ENCODE measurements at places on chromosomes 6 and 20.
A peak's percentile ranks its signal among the peaks of the same experiment; 100 is the strongest.

GRCh38 chr6:127516662-127517273 is 2.4 kb downstream of the MTCL3 start:
- DNase-seq = no peak
- H3K36me3 ChIP-seq = no peaks in the 10 kb centered on the region
- peaks cover 14% of the 10 kb centered on the region for H3K4me1 ChIP-seq
- H3K27ac ChIP-seq = no peak overlapping the region
- H3K27me3 ChIP-seq = peaks cover 12% of the 10 kb centered on the region
- peak overlapping the region; percentile 77 for H3K4me3 ChIP-seq

DNA sequence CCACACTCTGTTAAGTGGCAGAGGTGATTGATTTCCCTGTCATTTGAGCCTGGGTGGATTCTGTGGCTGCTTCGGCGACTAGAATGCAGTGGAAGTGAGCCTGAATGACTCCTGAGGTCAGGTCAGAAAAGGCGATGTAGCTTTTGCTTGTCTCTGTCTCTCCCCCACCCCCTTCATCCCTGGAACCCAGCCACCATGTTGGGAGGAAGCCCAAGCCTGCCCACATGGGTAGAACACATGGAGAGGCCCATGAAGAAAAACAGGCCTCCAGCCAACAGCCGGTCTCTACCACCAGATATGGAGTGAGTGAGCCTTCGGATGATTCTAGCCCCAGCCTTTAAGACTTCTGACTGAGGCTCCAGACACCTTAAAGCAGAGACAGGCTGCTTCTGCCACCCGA is 181.0 kb downstream of the TFAP2C start:
- no peak overlapping the region for H3K4me3 ChIP-seq
- no peak for DNase-seq

GRCh38 chr6:116387374-116387773 is 16.6 kb downstream of the DSE start:
- H3K4me1 ChIP-seq = peaks cover 29% of the 10 kb centered on the region
- H3K4me3 ChIP-seq = no peak overlapping the region
- peak; percentile 67 for DNase-seq
- no peaks in the 10 kb centered on the region for H3K36me3 ChIP-seq
- peak overlapping the region; percentile 74 for H3K27ac ChIP-seq

DNA sequence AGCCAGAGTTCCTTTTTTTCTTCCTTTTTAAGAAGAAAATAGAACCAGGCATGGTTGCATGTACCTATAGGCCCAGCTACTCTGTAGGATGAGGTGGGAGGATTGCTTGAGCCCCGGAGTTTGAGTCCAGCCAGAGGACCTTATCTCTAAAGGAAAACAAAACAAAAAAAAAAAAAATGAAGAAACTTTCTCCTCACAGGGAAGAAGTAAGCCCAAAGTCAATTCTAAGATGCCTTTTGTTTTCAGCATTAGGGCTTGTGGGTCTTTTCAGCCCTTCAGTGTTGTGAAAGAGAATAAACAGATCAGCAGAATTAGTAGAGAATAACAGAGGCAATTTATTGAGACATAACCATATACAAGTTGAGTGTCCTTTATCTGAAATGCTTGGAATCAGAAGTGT is 26.8 kb downstream of the ZNF451 start:
- no peak for DNase-seq
- H3K27ac ChIP-seq = peak overlapping the region; percentile 16
- no peak overlapping the region for H3K4me3 ChIP-seq
- no peaks in the 10 kb centered on the region for H3K27me3 ChIP-seq

DNA sequence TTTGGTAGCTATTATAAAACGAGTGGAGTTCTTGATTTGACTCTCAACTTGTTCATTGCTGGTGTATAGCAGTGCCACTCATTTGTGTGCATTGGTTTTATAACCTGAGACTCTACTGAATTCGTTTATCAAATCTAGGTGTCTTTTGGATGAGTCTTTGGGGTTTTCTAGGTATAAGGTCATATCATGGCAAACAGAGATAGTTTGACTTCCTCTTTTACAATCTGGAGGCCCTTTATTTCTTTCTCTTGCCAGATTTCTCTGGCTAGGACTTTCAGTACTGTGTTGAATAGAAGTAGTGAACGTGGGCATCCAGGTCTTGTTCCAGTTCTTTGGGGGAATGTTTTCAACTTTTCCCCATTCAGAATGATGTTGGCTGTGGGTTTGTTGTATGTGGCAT is 38.8 kb downstream of the SUMO4 start:
- H3K27ac ChIP-seq = no peak overlapping the region
- no peak overlapping the region for H3K4me3 ChIP-seq
- no peaks in the 10 kb centered on the region for H3K4me1 ChIP-seq
- H3K36me3 ChIP-seq = no peaks in the 10 kb centered on the region

- no peak overlapping the region for H3K4me3 ChIP-seq
- no peak overlapping the region for H3K27ac ChIP-seq
- DNase-seq = no peak
Observed at GRCh38 chr6:11909696-11910132, 102.4 kb upstream of the HIVEP1 start.

- no peak for DNase-seq
- H3K27ac ChIP-seq = peak overlapping the region; percentile 94
- no peaks in the 10 kb centered on the region for H3K36me3 ChIP-seq
Observed at GRCh38 chr6:95576218-95576997, 927 bp upstream of the MANEA start.

DNA sequence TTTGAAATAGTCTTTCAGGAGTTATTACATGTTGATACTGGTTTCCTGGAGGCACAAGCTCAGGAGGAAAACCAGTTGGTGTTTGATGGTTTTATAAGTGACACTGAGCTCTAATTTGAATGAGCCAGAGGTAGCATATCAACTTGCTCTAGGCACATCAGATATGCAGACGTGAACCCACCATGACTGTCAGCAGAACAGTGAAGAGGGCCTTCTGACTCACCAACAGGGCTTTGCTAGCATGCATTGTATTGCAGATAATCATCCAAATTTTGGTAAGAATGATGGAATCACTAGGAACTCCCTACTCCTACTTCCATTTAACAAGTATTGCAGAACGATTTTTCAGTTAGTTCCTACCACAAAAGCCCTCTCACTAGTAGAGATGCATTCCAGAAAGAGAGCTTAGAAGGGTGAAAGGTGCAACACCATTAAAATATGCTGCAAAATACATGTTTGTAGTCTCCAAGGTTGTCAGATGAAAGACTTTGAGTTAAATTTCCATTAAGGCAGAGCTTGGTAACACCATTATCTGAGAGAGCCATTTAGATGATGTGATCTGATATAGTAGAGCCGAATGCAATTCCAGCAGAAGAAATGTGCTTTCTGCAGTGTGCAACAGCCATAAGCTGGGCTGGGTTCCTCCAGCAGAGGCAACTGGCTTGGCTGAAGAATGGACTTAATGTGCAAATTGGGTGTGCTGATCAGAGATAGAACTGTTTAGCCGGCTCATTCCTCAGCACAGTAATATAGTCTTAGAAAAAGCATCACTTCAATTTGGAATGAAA is 968.7 kb upstream of the ADGRB3 start:
- no peak for DNase-seq
- H3K36me3 ChIP-seq = no peaks in the 10 kb centered on the region
- no peak overlapping the region for H3K4me3 ChIP-seq
- H3K27me3 ChIP-seq = no peaks in the 10 kb centered on the region
- H3K27ac ChIP-seq = no peak overlapping the region
- no peaks in the 10 kb centered on the region for H3K4me1 ChIP-seq

DNA sequence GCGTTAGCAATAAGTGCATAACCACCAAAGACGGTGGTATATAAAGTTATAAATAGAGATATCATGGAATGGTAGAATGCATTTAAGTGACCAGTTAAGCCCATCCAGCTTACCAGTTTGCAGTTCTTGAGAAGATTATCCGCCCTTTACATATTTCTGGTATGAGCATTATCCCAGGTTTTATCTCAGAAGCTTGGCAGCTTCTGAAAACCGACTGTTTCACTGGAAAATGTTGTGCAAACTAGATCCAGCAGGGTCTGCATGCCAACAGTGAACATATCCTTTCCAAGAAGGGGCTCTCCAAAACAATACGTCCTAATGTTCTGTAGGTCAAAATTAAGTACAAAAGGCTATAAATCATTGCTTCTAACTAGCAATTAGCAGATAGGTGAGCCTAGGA is 29.5 kb upstream of the SHLD1 start:
- H3K27me3 ChIP-seq = no peaks in the 10 kb centered on the region
- H3K36me3 ChIP-seq = no peaks in the 10 kb centered on the region
- no peak for DNase-seq
- H3K27ac ChIP-seq = no peak overlapping the region
- H3K4me3 ChIP-seq = no peak overlapping the region
- H3K4me1 ChIP-seq = no peaks in the 10 kb centered on the region

DNA sequence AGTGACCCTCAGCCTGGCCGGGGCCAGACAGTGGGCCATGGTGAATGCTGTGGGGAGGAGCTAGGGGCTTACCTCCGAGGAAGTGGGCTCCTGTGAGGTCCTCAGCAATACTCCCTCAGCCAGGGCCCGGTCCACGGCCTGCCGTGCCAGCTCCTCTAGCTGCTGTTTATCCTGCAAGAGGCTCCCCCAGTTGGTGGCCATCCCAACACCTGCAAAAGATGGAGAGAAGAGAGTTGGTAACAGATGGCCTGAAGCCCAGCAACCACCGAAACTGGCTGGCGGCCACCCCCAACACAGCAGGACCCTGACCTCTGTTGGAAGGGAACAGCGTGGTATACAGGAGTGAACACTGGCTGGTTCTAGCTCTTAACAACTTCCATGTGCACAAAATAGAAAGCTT is 4.0 kb downstream of the GSS start:
- H3K4me1 ChIP-seq = peaks cover 5% of the 10 kb centered on the region
- DNase-seq = no peak
- H3K36me3 ChIP-seq = no peaks in the 10 kb centered on the region
- no peaks in the 10 kb centered on the region for H3K27me3 ChIP-seq
- no peak overlapping the region for H3K27ac ChIP-seq
- H3K4me3 ChIP-seq = no peak overlapping the region

- H3K4me1 ChIP-seq = no peaks in the 10 kb centered on the region
- no peak overlapping the region for H3K4me3 ChIP-seq
- no peak overlapping the region for H3K27ac ChIP-seq
- H3K27me3 ChIP-seq = no peaks in the 10 kb centered on the region
- DNase-seq = no peak
Observed at GRCh38 chr6:146444189-146444588, 99.4 kb upstream of the RAB32 start.

- DNase-seq = no peak
- H3K27me3 ChIP-seq = no peaks in the 10 kb centered on the region
- H3K4me1 ChIP-seq = no peaks in the 10 kb centered on the region
- H3K36me3 ChIP-seq = no peaks in the 10 kb centered on the region
- H3K27ac ChIP-seq = no peak overlapping the region
- no peak overlapping the region for H3K4me3 ChIP-seq
Observed at GRCh38 chr6:137791281-137792159, 75.5 kb upstream of the TNFAIP3 start.

GRCh38 chr20:32580970-32581838 is 3.9 kb downstream of the NOL4L start:
- H3K4me3 ChIP-seq = no peak overlapping the region
- no peaks in the 10 kb centered on the region for H3K36me3 ChIP-seq
- no peak overlapping the region for H3K27ac ChIP-seq
- H3K27me3 ChIP-seq = no peaks in the 10 kb centered on the region

DNA sequence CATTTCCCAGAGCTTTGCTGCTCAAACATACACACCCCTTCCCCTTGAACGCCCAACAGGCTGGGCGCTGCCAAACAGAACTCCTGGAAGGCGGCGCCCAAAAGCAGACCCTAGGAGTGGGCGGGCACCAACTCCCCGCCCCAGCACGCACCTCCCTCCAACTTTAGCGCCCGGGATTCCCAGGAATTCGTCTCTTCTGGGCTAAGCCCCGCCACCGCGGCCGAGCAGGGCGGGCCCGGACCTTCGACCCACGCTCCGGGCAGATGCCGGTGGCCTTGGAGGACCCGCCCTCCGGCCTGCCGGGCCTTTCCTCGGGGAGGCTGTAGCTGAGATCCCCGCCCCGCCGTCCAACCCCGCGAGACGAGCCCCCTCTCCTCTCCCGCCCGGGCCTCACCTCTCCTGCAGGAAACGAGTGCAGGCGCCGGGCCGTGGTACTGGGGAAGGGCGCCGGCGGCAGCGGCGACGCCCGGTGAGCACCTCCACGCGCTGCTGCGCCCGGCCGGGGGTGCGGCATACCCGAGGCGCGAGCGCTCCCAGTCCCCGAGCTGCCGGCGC is 659 bp downstream of the MCUR1 start:
- H3K4me1 ChIP-seq = peaks cover 28% of the 10 kb centered on the region
- H3K27ac ChIP-seq = peak overlapping the region; percentile 95
- no peaks in the 10 kb centered on the region for H3K36me3 ChIP-seq
- peak overlapping the region; percentile 84 for H3K4me3 ChIP-seq
- peak; percentile 80 for DNase-seq

GRCh38 chr6:155162682-155163081 is 101.1 kb upstream of the CLDN20 start:
- DNase-seq = no peak
- no peak overlapping the region for H3K27ac ChIP-seq
- no peaks in the 10 kb centered on the region for H3K36me3 ChIP-seq

- H3K27ac ChIP-seq = no peak overlapping the region
- H3K4me3 ChIP-seq = no peak overlapping the region
- peaks cover 44% of the 10 kb centered on the region for H3K36me3 ChIP-seq
- peaks cover 1% of the 10 kb centered on the region for H3K4me1 ChIP-seq
- H3K27me3 ChIP-seq = no peaks in the 10 kb centered on the region
Observed at GRCh38 chr20:50092436-50092835, 20.5 kb downstream of the UBE2V1 start.

GRCh38 chr6:152745509-152746171 is 5.0 kb upstream of the VIP start:
- no peaks in the 10 kb centered on the region for H3K27me3 ChIP-seq
- DNase-seq = no peak
- H3K36me3 ChIP-seq = no peaks in the 10 kb centered on the region
- no peak overlapping the region for H3K27ac ChIP-seq

- no peak overlapping the region for H3K27ac ChIP-seq
- DNase-seq = no peak
- no peak overlapping the region for H3K4me3 ChIP-seq
- H3K36me3 ChIP-seq = peaks cover 26% of the 10 kb centered on the region
- H3K4me1 ChIP-seq = no peaks in the 10 kb centered on the region
Observed at GRCh38 chr6:33259032-33259431, 12.6 kb downstream of the VPS52 start.

DNA sequence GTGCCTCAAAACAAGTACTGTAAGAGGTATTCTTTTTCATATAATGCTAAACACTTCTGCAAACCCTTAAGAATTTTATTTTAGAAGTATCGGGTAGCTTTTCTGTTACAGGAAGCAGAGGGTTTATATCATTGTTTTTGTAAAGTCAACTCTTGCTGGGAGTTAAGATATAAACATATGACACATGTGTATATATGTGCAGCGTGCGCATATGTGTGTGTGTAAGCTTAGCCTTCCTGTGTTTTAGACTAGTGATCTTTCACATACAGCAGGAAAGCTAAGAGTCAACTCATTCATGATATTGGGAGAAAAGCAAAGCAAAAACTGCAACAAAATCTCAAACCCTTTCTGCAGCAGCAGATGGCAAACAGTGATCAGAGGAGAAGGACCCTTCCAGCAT is 102.4 kb downstream of the ARID1B start:
- H3K36me3 ChIP-seq = no peaks in the 10 kb centered on the region
- no peak for DNase-seq
- H3K27me3 ChIP-seq = no peaks in the 10 kb centered on the region
